ENCODE measurements at places on chromosomes 5 and 9.

GRCh38 chr5:122629121-122629677 is 145.7 kb upstream of the SNX2 start:
- no peak for DNase-seq

DNA sequence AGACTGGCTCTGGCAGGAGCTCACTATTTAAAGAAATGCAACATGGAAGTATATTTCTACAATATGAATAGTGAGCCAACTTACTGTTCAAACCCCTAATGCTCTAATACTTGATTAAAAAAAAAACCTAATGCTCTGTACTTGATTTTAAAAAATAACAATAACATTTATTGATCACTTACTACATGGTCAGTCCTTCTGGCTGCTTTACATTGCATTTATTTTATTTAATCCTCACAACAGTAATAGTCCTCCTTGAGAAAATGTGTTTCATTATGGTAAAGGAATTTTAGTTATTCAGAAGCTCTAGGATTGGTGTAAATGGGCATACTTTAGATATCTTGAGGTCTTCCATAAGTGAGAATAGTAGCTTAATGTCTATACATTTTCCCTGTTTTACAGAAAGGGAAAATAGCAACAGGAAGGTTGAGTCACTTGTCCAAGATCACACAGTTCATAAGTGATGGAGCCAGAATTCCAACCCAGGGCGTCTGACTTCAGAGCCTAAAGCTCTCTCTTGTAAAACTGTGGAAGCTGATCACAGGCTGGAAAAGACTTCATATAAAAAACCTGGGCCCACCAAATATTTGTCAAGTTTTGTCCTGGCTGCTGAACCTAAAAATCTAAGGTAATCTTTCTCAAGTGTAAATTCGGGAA is 1.0 kb downstream of the STARD4 start:
- peak; percentile 13 for DNase-seq

DNA sequence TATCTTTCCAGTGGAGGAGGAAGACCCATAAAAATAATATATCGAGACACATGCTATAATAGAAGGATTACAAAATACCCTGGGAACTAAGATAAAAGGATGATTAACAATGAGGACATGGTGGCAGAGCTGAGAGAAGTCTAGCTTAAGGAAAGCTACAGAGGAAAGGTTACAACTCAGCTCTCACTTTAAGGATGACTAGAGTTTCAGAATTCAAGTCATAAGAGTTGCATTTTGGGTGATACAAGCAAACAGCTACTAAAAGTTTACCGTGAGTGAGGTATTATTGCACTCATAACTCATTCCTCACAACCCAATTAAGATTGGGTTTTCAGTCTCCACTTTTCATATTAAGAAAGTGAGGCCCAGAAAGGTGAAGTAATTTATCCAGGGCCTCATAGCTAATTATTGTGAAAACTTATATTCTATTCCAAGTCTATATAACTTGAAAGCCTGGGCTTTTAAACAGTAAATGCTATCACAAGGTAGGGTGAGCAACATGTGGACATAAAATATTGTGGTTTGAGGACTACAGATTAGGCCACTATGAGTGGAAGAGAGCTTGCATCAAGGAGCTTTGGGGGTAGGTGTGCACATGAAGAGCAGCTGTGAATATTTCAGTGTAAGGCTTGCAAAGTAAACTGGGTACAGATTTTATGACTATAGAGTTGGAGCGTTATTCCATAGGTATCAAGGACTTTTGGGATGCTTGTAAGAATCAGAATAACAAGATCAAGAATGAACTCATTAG is 28.0 kb downstream of the JAKMIP2 start:
- no peak for DNase-seq

- DNase-seq: no peak
Observed at GRCh38 chr5:10323588-10324488, 16.1 kb upstream of the CMBL start.

DNA sequence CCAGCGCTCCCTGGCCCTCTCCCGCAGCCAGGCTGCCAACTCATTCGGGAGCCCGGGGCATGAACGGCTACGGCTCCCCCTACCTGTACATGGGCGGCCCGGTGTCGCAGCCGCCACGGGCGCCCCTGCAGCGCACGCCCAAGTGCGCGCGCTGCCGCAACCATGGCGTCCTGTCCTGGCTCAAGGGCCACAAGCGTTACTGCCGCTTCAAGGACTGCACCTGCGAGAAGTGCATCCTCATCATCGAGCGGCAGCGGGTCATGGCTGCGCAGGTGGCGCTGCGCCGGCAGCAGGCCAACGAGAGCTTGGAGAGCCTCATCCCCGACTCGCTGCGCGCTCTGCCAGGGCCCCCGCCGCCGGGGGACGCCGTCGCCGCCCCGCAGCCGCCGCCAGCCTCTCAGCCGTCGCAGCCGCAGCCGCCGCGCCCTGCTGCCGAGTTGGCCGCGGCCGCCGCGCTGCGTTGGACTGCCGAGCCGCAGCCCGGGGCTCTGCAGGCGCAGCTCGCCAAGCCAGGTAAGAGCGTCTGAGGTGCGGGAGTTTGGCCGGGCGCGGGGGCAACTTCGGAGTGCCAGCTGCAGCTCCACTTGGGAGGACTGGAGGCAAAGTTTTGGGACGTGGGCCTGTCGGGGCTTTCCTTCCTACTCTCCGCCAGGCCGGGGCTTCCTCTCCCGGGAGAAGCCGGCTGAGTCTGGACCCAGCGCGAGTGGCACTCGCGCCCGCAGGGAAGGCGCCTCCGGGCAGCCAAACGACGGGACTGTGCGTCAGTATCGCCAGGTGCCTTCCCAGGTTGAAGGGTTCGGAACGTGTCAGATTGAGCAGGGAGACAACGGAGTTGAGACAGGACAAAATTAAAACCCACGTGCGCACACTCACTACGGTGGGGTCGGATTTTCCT is 735 bp downstream of the DMRT3 start:
- DNase-seq: no peak

GRCh38 chr5:140966293-140967225 is at the start of gene PCDHAC2:
Gene PCDHAC2, plus strand, starts transcription at chr5:140966476. Its CDS starts 291 bp downstream, at chr5:140966767.
- peak; percentile 70 for DNase-seq

- DNase-seq: no peak
Observed at GRCh38 chr5:128192368-128192767, 108.8 kb downstream of the SLC12A2 start.

DNA sequence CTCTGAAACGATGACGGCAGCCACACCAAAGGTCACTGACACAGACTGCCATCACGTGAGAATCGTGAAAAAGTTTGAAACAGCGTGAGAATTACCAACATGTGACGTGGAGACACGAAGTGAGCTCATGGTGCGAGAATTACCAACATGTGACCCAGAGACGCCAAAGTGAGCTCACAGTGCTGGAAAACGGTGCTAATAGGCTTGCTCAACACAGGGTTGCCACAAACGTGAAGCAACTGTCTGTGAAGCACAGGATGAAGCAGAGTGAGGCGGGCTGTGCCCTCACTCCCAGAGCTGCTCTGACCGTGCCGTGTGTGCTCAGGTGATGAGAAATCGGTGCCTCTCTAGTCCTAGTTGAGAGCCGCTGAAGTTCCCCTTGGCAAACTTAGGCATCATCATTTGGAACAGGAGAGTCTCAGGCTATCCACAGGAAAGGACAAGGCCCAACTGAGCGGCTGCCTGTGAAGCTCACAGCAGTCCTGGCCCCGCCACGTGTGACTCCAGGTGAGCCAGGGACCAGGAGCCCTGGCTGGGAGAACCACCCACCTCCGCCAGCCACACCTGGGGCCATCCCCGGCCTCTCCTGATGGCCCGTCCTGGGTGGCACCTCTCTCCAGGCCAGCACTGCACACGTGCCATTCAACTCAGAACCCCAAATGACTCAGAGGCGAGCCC is 29.8 kb upstream of the SLC6A3 start:
- no peak for DNase-seq

DNA sequence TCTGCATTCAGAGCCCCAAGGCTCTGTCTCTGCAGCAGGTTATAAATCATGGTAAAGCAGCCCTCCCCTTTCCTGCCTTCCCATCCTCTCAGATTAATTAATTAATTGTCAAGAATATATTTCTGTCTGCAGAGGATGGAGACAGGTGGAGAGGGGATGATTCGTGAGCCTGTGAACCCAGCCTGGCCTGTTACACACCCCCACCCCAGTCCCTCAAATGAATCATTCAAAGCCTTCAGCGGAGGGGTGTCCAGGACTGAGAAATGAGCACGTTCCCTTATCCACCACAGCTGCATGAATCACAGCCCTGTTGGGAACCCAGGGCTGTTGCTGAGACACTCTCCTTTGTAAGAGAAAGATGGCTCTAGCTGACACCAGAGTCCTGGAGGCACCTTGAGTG is 56.0 kb downstream of the NIPAL4 start:
- peak; percentile 90 for DNase-seq

- DNase-seq: peak; percentile 64
Observed at GRCh38 chr5:36392818-36393217, 91.1 kb upstream of the RANBP3L start.

DNA sequence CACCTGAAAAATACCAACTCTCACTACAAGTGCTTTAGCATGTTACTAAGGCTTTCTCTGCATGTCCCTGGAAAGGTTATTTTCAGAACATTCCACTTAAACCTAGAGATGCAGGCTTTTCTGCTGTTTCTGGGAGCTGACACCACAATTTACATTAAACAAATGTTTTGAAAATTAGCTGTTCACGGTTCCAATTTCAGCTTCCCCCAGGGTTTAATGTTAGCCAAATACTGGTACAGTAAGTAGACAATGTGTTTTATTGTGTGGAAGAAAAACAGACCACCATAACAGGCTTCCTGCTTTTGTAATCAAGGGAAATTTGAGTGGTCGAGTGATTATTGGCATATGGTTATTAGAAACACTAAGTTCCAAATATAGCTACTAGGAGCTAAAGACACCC is 32.0 kb downstream of the MACROH2A1 start:
- no peak for DNase-seq

DNA sequence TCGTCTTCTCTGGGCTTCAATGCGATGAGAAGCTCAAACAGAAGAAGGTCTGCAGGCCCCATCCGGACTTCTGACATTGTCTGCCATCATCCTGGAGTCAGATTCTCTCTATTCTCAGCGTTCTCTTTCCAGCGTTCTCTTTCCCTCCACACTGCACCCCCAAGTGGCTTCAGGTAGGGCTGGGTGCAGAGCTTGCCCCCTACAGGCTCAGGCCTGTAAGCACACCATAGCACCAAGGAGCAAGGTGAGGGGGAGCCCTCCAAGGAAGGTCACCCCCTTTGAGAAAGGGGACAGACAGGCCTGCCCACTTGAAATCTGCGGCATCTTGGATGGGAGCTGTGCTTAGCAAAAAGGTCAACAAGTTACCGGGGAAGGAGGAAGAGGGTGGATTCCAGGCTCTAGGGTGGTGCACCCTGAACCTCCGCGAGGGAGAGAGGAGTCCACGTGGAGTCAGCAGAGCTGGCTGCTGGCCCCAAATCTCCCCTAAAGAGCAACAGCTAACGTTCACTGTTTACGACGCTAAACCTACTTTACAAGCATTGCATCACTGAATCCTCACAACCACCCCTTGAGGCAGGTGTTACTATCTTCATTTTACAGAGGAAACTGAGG is 27.5 kb downstream of the GPX3 start:
- no peak for DNase-seq

DNA sequence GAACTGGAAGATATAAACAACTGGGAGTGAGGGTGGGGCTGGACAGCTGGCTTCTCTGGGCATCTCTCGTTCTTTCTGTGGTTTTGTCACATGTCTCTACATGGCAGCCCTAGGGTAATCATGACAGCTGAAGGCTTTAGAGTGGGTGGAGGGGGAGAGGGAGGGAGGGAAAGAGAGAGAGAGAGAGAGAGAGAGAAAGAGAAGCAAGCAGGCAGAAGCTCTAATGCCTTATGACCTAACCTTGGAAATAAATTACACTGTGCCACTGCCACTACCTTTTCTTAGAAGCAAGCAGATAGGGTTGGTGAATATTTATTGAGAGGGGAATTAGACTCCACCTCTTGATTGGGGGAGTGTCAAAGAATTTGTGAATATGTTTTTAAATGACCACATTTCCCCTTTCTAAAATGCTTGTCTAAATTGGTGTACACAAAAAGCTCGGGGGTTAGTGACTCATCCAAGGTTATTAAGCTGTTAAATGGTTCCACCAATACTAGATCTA is 2.6 kb upstream of the DAPK1 start:
- peak; percentile 41 for DNase-seq

DNA sequence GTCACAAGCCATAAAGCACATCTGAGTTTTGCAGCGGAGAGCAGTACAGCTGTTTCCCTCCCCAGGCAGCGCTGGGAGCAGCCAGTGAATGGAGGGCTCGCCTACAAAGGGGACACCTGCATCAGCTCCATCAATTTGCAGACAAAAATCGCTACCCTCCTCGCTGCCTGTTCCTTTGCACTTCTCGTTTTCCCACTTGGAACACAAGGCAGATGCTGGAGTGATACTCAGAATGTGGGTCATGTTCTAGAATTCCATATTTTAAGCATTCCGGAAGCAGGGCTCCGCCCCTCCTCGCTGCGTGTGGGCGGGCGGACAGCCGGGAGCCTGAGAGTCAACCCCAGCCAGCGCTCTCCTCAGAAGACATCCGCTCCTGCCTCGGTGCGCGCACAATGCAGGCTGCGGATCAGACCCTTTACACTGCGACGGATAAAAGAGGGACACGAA is 92.1 kb downstream of the LMNB1 start:
- DNase-seq: no peak

GRCh38 chr9:1173211-1173610 is 123.1 kb downstream of the DMRT2 start:
- DNase-seq: no peak

DNA sequence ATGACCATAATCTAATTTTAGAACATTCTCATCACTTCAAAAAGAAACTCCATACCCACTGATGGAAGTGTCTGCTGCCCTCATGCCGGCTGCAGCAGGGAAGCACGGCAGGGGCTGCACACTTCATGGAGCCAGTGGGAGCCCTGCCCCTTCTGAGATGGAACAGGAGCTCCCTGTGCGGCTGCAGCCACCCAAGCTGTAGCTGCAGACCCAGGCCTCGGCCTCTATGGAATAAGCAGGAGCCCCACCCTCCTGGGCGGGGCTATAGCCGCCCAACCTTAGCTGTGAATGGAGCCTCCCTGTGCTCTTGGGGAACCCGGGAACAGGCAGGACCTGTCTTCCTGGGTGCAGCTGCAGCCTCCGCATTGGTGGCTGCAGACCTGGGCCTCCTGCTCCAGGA is 128.5 kb downstream of the NUDT12 start:
- DNase-seq: no peak

GRCh38 chr5:1186351-1187233 is 14.8 kb upstream of the SLC6A19 start:
- DNase-seq: no peak

- no peak for DNase-seq
Observed at GRCh38 chr9:27094640-27095298, 14.3 kb upstream of the TEK start.

DNA sequence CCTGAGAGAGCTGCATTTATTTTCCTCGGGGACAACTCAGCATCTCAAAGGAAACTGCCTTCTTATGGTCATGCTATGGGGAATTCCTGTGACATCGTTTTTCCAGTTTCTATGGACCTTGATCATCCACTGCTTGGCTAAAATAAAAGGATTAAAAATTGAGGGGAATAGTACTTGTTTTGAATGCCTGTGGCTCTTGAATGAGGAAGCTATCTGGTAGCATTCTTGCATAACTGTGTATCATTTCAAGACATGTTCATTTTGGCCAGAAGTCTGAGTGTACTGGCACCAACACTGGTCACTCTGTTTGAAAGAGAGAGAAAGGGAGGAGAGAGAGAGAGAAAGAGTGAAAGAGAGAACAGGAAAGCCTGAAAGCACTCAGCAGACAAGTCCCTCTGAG is 116.7 kb downstream of the DOCK2 start:
- DNase-seq: no peak

- DNase-seq: no peak
Observed at GRCh38 chr9:136787690-136788400, 3.3 kb upstream of the TMEM141 start.

Data from NCI-H226 (cell line).